Fibroblast of lung (primary cell): ENCODE measurements at places on chromosomes 6 and 20. TPM values are rescaled to one million over a fixed set of nuclear protein-coding genes. Genes with fewer than 3 reads are reported as not detected.

EMILIN3 gene
- 0.17 TPM in 1 of 2 replicates, not detected in the other for total RNA-seq

PAX1 gene
- total RNA-seq = not detected in 2 replicates

IL17A gene
- total RNA-seq = not detected in 2 replicates

GNMT gene
- not detected in 2 replicates for total RNA-seq

SLC32A1 gene
- total RNA-seq = not detected in 2 replicates

ID4 gene
- total RNA-seq = 0.83 and 3.1 TPM in 2 replicates

BANF2 gene
- total RNA-seq = not detected in 2 replicates

HMGCLL1 gene
- 0.51 and 0.83 TPM in 2 replicates for total RNA-seq

ACTL10 gene
- 1.8 and 2.0 TPM in 2 replicates for total RNA-seq

XKR7 gene
- not detected in 2 replicates for total RNA-seq

AVP gene
- total RNA-seq = not detected in 2 replicates

CCN5 gene
- 21.1 and 31.4 TPM in 2 replicates for total RNA-seq

ZC3H12D gene
- total RNA-seq = under 0.01 and 0.17 TPM in 2 replicates

HS3ST5 gene
- under 0.01 TPM in 1 of 2 replicates, not detected in the other for total RNA-seq

BMP6 gene
- under 0.01 TPM in 2 replicates for total RNA-seq

LY6G5C gene
- 0.51 and 0.83 TPM in 2 replicates for total RNA-seq

SSTR4 gene
- total RNA-seq = not detected in 2 replicates

TNFRSF21 gene
- total RNA-seq = 4.8 and 12.6 TPM in 2 replicates

KCNK5 gene
- under 0.01 and 0.26 TPM in 2 replicates for total RNA-seq

ADRM1 gene
- 61.1 and 71.3 TPM in 2 replicates for total RNA-seq

TRIM10 gene
- not detected in 2 replicates for total RNA-seq

CASS4 gene
- total RNA-seq = 14.9 and 17.7 TPM in 2 replicates

CTAGE9 gene
- total RNA-seq = not detected in 2 replicates

CTSZ gene
- total RNA-seq = 128 and 250 TPM in 2 replicates

CLPSL1 gene
- total RNA-seq = not detected in 2 replicates

SEMG1 gene
- total RNA-seq = not detected in 2 replicates

RFX6 gene
- total RNA-seq = not detected in 2 replicates

NFYA gene
- total RNA-seq = 10.0 and 14.9 TPM in 2 replicates

RRBP1 gene
- total RNA-seq = 143 and 233 TPM in 2 replicates

IRAK1BP1 gene
- 4.4 and 5.6 TPM in 2 replicates for total RNA-seq

TRIM15 gene
- total RNA-seq = not detected in 2 replicates

PKIB gene
- total RNA-seq = 0.51 and 1.3 TPM in 2 replicates

SLC17A3 gene
- not detected in 2 replicates for total RNA-seq

EDN3 gene
- not detected in 2 replicates for total RNA-seq

NMBR gene
- total RNA-seq = under 0.01 TPM in 1 of 2 replicates, not detected in the other

PSORS1C1 gene
- 0.66 and 1.8 TPM in 2 replicates for total RNA-seq

NCOA5 gene
- total RNA-seq = 8.1 and 10.0 TPM in 2 replicates

HRH3 gene
- total RNA-seq = not detected in 2 replicates

OXT gene
- total RNA-seq = not detected in 2 replicates

SLC35F1 gene
- total RNA-seq = under 0.01 and 0.17 TPM in 2 replicates

SEL1L2 gene
- total RNA-seq = not detected in 2 replicates

ELOVL2 gene
- under 0.01 and 1.0 TPM in 2 replicates for total RNA-seq

PAK5 gene
- not detected in 2 replicates for total RNA-seq

CTCFL gene
- total RNA-seq = not detected in 2 replicates

HLA-DQB1 gene
- total RNA-seq = not detected in 2 replicates

FRS3 gene
- total RNA-seq = 1.0 and 1.8 TPM in 2 replicates

ASF1A gene
- total RNA-seq = 16.7 and 20.3 TPM in 2 replicates

FNDC11 gene
- total RNA-seq = 1.0 and 1.7 TPM in 2 replicates

RUNX2 gene
- 2.1 and 4.5 TPM in 2 replicates for total RNA-seq

LY6G5B gene
- total RNA-seq = 1.3 and 2.0 TPM in 2 replicates

MROH8 gene
- total RNA-seq = 1.2 and 1.3 TPM in 2 replicates

MDFI gene
- total RNA-seq = 0.17 and 3.3 TPM in 2 replicates

FERMT1 gene
- 3.3 and 6.8 TPM in 2 replicates for total RNA-seq

IMPG1 gene
- not detected in 2 replicates for total RNA-seq

SLPI gene
- total RNA-seq = 0.17 and 0.77 TPM in 2 replicates

PPP1R14C gene
- total RNA-seq = 0.17 and 0.26 TPM in 2 replicates

TMEM244 gene
- not detected in 2 replicates for total RNA-seq

DEFB112 gene
- not detected in 2 replicates for total RNA-seq
